ENCODE measurements at places on chromosomes 2 and 18. TPM values are rescaled to one million over a fixed set of nuclear protein-coding genes. Genes with fewer than 3 reads are reported as not detected.

KRCC1 gene
- 24.3 TPM for total RNA-seq

DNA sequence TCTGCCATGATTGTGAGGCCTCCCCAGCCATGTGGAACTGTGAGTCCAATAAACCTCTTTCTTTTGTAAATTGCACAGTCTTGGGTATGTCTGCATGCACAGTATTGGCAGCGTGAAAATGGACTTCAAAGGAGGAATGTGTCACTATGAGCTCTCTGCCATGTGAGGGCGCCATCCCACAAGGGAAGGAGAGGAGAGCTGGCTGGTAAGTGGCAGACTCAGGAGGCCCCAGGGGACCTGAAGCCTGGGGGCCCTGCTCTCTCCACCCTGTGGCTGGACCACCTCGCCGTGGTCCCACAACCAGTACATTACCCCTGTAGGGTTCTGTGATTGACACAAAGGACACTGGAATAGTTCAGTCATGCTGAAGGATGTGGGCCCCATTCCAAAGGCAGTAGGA lies 122.1 kb downstream of the RPIA start:
- no peaks in the 10 kb centered on the region for H3K36me3 ChIP-seq
- no peaks in the 10 kb centered on the region for H3K27me3 ChIP-seq
- H3K4me3 ChIP-seq, result no peak overlapping the region
- H3K4me1 ChIP-seq, result no peaks in the 10 kb centered on the region

- H3K4me3 ChIP-seq, result no peak overlapping the region
- H3K27me3 ChIP-seq, result no peaks in the 10 kb centered on the region
- peaks cover 69% of the 10 kb centered on the region for H3K36me3 ChIP-seq
Observed at GRCh38 chr2:121342751-121343150, 57.7 kb upstream of the TFCP2L1 start.

- H3K4me3 ChIP-seq, result no peak overlapping the region
- H3K4me1 ChIP-seq, result no peaks in the 10 kb centered on the region
- H3K27me3 ChIP-seq, result no peaks in the 10 kb centered on the region
- DNase-seq, result no peak
Observed at GRCh38 chr2:19205983-19206533, 152.4 kb downstream of the OSR1 start.

DNA sequence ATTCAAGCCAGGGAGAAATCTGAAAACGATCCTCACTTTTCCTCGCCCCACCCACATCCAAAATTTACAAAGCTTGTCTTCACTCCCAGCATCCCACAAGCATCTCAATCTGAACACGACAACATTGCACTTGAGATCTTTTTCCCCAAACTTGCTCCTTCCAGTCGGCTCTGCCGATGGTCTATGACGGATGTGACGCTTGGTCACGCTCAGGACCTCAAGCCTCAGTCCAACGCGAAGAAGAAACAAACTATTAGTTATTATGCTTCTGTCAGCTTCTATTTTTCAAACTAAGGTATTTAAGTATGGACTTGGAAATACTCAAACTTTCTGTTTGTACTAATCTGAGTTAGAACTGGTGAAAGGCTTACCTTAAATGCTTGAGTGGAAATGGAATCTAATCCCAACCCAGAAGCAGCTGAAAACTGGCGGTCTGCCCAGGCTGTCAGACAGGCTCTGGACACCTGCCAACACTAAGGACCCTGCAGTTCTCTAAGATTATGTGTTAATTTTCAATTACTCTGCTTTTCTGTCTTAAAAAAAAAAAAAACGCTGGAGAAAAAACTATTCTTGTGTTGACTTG lies 132.1 kb upstream of the DNMT3A start:
- H3K4me1 ChIP-seq, result no peaks in the 10 kb centered on the region
- H3K36me3 ChIP-seq, result no peaks in the 10 kb centered on the region
- H3K27me3 ChIP-seq, result no peaks in the 10 kb centered on the region
- DNase-seq, result no peak
- H3K27ac ChIP-seq, result no peak overlapping the region
- H3K4me3 ChIP-seq, result no peak overlapping the region

- H3K4me1 ChIP-seq, result no peaks in the 10 kb centered on the region
- H3K27ac ChIP-seq, result no peak overlapping the region
- no peaks in the 10 kb centered on the region for H3K36me3 ChIP-seq
- no peak overlapping the region for H3K4me3 ChIP-seq
- no peak for DNase-seq
Observed at GRCh38 chr2:215002500-215002899, 135.9 kb downstream of the ABCA12 start.

LHCGR gene
- total RNA-seq, result not detected

DNA sequence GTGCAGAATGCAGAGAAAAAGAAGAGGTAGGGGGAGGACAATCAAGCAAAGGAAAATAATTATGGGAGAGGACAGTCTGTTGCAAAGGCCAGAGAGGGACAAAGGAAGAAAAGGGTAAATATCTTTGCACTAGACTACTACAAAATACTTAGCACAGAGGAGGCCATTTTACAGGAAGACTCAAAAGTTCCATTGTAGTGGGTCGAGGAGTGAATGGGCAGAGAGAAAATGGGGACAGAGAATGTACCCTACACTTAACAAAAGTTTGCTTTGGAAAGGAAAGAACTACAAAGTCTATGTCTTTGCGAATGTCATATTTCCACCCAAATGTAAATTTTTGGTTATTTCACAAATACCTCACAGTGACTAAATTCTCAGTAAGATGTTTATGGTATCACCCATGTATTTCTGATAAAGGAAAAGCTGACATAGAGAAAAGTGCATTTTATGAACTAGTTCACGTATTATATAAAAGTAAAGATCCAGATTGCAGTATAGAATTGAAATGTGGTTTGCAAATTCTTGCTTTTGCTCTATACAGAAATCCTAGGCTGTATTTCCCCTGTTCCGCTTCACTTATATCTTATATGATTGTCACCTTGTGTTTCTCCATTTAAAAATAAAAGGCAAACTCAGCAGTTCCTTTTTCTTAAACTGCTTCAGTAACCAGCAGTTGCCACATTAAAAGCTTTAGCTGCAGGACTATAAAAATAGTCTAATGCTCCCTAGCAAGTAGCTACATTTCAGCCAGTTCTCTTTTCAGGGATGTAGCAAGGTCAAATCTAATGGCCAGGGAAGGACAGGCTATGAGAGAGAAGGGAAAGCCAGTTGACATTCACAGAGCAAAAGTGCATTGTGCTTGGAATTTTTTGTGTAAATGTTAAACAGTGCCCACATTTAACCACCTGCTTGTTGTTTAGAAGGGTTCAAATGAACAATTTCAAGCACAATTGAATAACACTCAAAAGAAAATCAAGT lies 79.7 kb upstream of the CYTIP start:
- H3K4me1 ChIP-seq, result no peaks in the 10 kb centered on the region
- no peaks in the 10 kb centered on the region for H3K36me3 ChIP-seq
- no peak overlapping the region for H3K4me3 ChIP-seq
- no peak for DNase-seq

DCC gene
- total RNA-seq, result not detected

DNA sequence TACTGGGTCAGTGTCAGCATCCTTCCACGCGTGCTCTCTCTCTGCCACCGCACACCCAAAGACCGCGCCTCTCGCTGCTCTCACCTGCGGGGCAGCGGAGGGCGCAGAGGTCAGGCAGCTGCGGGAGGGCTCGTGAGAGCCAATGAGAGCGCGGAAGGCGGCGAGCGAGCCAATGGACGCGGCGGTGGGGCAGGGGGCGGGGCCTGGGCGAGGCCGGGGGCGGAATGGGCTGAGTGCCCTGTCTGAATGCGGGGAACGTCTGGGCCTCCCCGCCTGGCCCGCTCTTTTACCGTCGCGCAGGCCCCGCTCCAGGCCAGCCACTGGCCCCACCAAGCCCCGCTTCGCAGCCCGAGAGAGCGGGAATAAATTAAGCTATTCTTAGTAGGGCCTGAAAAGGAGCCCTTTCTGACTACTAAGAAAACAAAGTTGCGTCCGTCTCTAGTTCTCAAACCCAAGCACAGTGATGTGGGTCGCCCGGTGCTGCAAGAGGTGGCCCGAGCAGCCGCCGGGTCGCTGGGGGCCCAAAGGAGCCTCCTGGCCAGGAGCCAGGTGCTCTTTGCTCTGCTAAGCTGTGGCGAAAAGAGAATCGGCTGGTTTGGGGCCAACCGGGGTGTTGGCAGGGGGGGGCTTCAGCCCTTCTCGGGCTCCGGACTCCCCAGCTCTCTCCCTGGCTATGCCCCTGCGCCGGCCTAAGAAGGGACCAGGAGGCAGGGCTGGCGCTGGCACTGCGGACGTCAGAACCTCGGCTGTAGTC lies 81.1 kb upstream of the GLI2 start:
- H3K4me3 ChIP-seq, result no peak overlapping the region
- no peak overlapping the region for H3K27ac ChIP-seq
- H3K36me3 ChIP-seq, result no peaks in the 10 kb centered on the region
- no peaks in the 10 kb centered on the region for H3K27me3 ChIP-seq

- DNase-seq, result no peak
- H3K4me1 ChIP-seq, result no peaks in the 10 kb centered on the region
- H3K36me3 ChIP-seq, result no peaks in the 10 kb centered on the region
- H3K4me3 ChIP-seq, result no peak overlapping the region
Observed at GRCh38 chr2:112345030-112346027, 69.9 kb downstream of the ZC3H6 start.

- H3K36me3 ChIP-seq, result no peaks in the 10 kb centered on the region
- no peak overlapping the region for H3K4me3 ChIP-seq
Observed at GRCh38 chr2:102295566-102295965, 15.8 kb upstream of the IL1RL1 start.

DNAJC5G gene
- total RNA-seq, result 1.5 TPM

- no peak overlapping the region for H3K4me3 ChIP-seq
- H3K4me1 ChIP-seq, result no peaks in the 10 kb centered on the region
- DNase-seq, result peak; percentile 71
- no peak overlapping the region for H3K27ac ChIP-seq
- H3K36me3 ChIP-seq, result no peaks in the 10 kb centered on the region
Observed at GRCh38 chr2:128776461-128777195, 458.0 kb upstream of the HS6ST1 start.

CDK15 gene
- total RNA-seq, result not detected

DNA sequence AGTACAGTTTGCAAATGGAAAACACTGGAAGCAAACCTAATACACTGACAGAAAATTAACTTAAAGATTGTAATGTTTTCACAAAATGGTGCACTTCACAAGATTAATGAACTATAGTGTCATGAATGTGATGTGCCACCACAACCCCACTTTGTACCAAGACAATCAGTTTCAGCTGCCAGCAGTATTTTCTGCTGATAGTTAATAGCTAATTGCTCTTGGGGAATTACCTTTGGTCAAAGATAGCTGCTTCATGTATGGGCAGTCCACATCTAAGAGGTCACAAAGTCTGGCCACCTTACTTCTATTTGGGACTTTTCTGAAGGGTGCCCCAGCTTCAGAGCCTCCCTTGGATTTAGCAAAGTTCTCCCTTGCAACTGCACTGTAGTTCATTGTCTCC lies 254.0 kb downstream of the CALCRL start:
- no peaks in the 10 kb centered on the region for H3K27me3 ChIP-seq
- H3K4me1 ChIP-seq, result no peaks in the 10 kb centered on the region
- DNase-seq, result no peak
- H3K27ac ChIP-seq, result no peak overlapping the region
- H3K36me3 ChIP-seq, result no peaks in the 10 kb centered on the region

GRCh38 chr2:48467637-48468036 lies 62.3 kb upstream of the STON1 start:
- DNase-seq, result no peak
- H3K27me3 ChIP-seq, result no peaks in the 10 kb centered on the region
- no peak overlapping the region for H3K4me3 ChIP-seq
- H3K36me3 ChIP-seq, result peaks cover 48% of the 10 kb centered on the region

- peak overlapping the region; percentile 87 for H3K27ac ChIP-seq
- DNase-seq, result no peak
- H3K4me3 ChIP-seq, result no peak overlapping the region
- H3K36me3 ChIP-seq, result no peaks in the 10 kb centered on the region
- H3K4me1 ChIP-seq, result peaks cover 23% of the 10 kb centered on the region
Observed at GRCh38 chr2:27708257-27708654, 44.6 kb downstream of the SLC4A1AP start.

GRCh38 chr2:3646446-3646845 lies 11.6 kb upstream of the ALLC start:
- H3K4me3 ChIP-seq, result no peak overlapping the region
- no peaks in the 10 kb centered on the region for H3K27me3 ChIP-seq
- peaks cover 1% of the 10 kb centered on the region for H3K4me1 ChIP-seq
- no peaks in the 10 kb centered on the region for H3K36me3 ChIP-seq

- no peaks in the 10 kb centered on the region for H3K36me3 ChIP-seq
- no peaks in the 10 kb centered on the region for H3K27me3 ChIP-seq
- no peak overlapping the region for H3K27ac ChIP-seq
- peak; percentile 54 for DNase-seq
- no peaks in the 10 kb centered on the region for H3K4me1 ChIP-seq
Observed at GRCh38 chr18:75090336-75090735, 118.6 kb downstream of the PTGR3 start.

- peak overlapping the region; percentile 31 for H3K27ac ChIP-seq
- H3K4me3 ChIP-seq, result no peak overlapping the region
- no peaks in the 10 kb centered on the region for H3K36me3 ChIP-seq
- no peak for DNase-seq
Observed at GRCh38 chr18:22467760-22468553, 50.2 kb upstream of the CTAGE1 start.

PROKR1 gene
- not detected for total RNA-seq

- H3K4me3 ChIP-seq, result no peak overlapping the region
- no peak overlapping the region for H3K27ac ChIP-seq
- no peaks in the 10 kb centered on the region for H3K36me3 ChIP-seq
- no peaks in the 10 kb centered on the region for H3K4me1 ChIP-seq
- H3K27me3 ChIP-seq, result no peaks in the 10 kb centered on the region
- no peak for DNase-seq
Observed at GRCh38 chr2:143889216-143889615, 630.7 kb downstream of the ZEB2 start.

SLC19A3 gene
- total RNA-seq, result 7.4 TPM

MRPS5 gene
- 55.0 TPM for total RNA-seq

KLHL14 gene
- total RNA-seq, result 0.98 TPM

- peaks cover 5% of the 10 kb centered on the region for H3K4me1 ChIP-seq
- DNase-seq, result peak; percentile 86
- H3K4me3 ChIP-seq, result no peak overlapping the region
Observed at GRCh38 chr2:85706599-85707296, 12.6 kb downstream of the GNLY start.

- no peak for DNase-seq
- H3K27me3 ChIP-seq, result no peaks in the 10 kb centered on the region
Observed at GRCh38 chr18:62331581-62332356, 6.7 kb downstream of the TNFRSF11A start.

All from vagina (tissue), 2 donors.